Upper lobe of left lung (tissue), 6 donors: ENCODE measurements at places on chromosomes 2 and 18. TPM values are rescaled to one million over a fixed set of nuclear protein-coding genes. Genes with fewer than 3 reads are reported as not detected.

GRCh38 chr2:85264471-85264870 is 63.3 kb downstream of the TGOLN2 start:
- H3K27ac ChIP-seq: no peak overlapping the region
- no peaks in the 10 kb centered on the region for H3K27me3 ChIP-seq
- no peaks in the 10 kb centered on the region for H3K36me3 ChIP-seq
- no peak for DNase-seq
- peaks cover 28% of the 10 kb centered on the region for H3K4me1 ChIP-seq

DNA sequence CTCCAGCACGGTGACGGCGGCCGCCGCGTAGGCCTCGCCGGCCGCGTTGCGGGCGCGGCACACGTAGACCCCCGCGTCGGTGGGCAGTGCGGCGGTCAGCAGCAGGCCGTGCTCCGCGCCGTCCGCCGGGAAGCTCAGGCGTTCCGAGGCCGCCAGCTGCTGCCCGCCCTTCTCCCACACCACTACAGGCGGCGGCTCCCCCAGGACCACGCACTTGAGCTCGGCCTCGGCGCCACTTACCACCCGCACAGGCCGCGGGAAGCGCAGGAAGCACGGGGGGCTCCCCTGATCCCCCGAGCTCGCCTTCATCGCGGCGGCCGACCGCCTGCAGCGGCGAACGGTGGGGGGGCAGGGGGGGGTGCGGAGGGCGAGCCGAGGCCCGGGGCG is 422 bp downstream of the OBSL1 start:
- peak overlapping the region; percentile 83 for H3K4me3 ChIP-seq
- DNase-seq: no peak
- H3K4me1 ChIP-seq: peaks cover 15% of the 10 kb centered on the region

CHST9 gene
- 3.2 TPM for total RNA-seq

SP140 gene
- total RNA-seq: 6.5 TPM

GRCh38 chr2:204664708-204665121 is 119.4 kb downstream of the PARD3B start:
- peaks cover 5% of the 10 kb centered on the region for H3K4me1 ChIP-seq
- H3K36me3 ChIP-seq: no peaks in the 10 kb centered on the region
- no peak for DNase-seq
- no peak overlapping the region for H3K4me3 ChIP-seq
- H3K27ac ChIP-seq: no peak overlapping the region
